ENCODE measurements at places on chromosomes 16 and 17.

DNA sequence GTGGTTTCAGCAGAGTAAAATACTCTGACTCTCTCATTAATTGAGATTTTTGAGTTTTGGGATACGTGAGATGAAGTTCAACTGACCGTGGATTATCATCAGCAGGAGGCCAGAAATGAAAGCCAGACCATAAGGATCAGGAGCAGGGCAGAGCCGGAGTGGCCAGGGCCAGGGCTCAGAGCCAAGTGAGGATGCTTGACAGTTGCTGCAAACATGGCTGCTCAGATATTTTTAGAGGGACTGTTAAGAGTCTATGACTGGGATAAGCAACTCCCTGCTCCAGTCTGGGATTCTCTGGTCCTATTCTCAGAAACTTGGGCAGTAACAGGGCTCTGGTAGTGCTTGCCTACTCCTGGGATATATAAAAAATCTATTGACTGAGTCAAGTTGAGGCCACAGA lies 17.6 kb upstream of the CDH13 start:
- no peak for DNase-seq

DNA sequence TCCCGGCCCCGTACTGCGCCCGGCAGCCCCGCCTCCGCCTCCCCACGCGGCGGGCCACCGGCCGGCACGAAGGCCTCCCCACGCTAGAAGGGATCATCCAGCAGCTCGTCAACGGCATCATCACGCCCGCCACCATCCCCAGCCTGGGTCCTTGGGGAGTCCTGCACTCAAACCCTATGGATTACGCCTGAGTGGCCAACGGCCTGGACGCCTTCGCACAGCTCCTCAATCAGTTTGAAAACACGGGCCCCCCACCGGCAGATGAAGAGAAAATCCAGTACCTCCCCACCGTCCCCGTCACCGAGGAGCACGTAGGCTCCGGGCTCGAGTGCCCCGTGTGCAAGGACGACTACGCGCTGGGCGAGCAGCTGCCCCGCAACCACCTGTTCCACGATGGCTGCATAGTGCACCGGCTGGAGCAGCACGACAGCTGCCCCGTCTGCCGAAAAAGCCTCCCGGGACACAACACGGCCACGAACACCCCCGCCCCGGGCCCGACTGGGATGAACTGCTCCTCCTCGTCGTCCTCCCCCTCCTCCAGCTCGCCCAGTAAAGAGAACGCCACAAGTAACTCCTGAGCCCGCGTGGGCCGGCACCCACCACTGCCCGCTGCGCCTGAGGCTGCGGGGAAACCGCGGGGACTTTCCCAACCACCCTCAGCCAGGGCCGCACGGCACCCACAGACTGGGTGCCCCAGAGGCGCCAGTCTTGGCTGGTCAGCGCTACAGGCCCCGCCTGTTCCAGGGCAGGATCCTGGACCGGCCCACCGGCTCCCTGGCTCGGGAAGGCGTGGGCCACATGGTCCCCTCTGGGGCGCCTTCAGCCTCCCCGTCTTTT lies 39.0 kb upstream of the AKAP1 start:
- no peak for DNase-seq

GRCh38 chr16:56888806-56889205 lies 23.8 kb downstream of the SLC12A3 start:
- DNase-seq = no peak

GRCh38 chr16:65619606-65620005 lies 497.7 kb upstream of the CDH11 start:
- no peak for DNase-seq

DNA sequence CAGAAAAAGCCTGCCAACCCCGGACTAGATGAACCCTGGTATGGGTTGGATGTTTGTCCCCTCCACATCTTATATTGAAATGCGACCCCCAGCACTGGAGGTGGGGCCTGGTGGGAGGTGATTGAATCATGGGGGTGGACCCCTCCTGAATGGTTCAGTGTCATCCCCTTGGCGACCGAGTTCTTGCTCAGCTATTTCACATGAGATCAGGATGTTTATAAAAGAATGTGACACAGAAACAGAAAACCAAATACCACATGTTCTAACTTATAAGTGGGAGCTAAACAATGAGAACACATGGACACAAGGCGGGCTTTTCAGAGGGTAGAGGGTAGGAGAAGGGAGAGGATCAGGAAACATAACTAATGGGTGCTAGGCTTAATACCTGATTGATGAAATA lies 576.0 kb upstream of the HSBP1 start:
- DNase-seq = no peak

- no peak for DNase-seq
These were observed 146.7 kb upstream of the SHISA6 start for GRCh38 chr17:11094331-11094730.

- DNase-seq = peak; percentile 25
These were observed 3.4 kb upstream of the HP start for GRCh38 chr16:72050769-72051464.

- peak; percentile 92 for DNase-seq
These were observed at the start of gene BPTF for GRCh38 chr17:67824735-67825626. Gene BPTF (plus strand): TSS chr17:67825503. CDS start chr17:67825725, 222 bp downstream.

- no peak for DNase-seq
These were observed 141.9 kb upstream of the SDK2 start for GRCh38 chr17:73785958-73786743.

- no peak for DNase-seq
These were observed 19.7 kb downstream of the MAP2K6 start for GRCh38 chr17:69434164-69434579.

- DNase-seq = no peak
These were observed 42.3 kb downstream of the RNF112 start for GRCh38 chr17:19453296-19453695.

- no peak for DNase-seq
These were observed 95.8 kb downstream of the IRF8 start for GRCh38 chr16:85994492-85995490.

DNA sequence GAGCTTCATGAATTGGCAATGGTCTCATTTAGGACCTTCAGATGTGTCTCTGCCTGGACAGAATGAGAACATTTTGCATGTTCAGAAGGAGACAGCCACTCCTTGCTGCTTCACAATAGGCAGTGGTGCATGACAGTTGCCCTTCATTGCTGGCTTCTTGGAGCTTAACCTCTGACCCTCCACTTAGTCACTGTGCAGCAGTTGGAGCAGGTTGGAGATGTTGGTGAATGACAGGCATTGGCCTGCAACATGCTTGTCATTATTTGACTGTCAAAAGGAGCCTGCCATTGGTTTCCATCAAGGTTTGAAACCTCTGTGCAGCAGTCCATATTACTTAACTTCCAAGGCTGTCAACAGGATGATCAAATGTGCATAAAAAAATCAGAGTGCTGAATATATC lies 22.7 kb downstream of the FTO start:
- DNase-seq = no peak

GRCh38 chr17:72120642-72121163 lies at the start of gene SOX9:
Gene SOX9 (plus strand): TSS chr17:72121020. CDS start chr17:72121392, 372 bp downstream.
- DNase-seq = peak; percentile 97

DNA sequence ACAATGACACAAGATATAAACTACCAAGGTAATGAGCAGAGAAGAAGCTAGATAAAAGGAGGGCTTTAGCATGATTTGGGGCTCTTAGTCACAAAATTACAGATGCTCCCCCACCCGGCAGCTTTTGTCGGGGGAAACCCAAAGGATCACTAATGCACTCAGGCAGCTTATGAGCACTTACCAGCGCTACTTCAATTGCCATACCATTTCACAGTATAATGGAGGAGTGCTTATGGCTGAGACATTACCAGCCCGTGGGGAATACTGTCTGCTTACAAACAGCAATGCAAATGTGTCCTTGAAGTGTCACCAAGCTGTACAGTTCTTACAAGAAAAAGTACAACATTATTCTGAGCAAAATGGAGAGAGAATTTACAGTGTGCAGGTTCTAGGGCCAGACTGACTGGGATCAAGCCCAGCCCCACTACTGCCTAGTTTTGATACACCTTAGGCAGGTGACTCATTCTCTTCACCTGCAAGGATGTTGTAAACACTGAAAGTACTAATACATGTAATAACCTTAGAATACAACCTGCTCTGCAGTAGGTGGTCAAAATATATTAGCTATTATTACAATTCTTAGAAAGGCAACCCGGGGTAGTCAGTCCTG lies 16.3 kb downstream of the ANKFY1 start:
- DNase-seq = no peak

- DNase-seq = no peak
These were observed 41.3 kb downstream of the ERCC4 start for GRCh38 chr16:13961099-13961811.

DNA sequence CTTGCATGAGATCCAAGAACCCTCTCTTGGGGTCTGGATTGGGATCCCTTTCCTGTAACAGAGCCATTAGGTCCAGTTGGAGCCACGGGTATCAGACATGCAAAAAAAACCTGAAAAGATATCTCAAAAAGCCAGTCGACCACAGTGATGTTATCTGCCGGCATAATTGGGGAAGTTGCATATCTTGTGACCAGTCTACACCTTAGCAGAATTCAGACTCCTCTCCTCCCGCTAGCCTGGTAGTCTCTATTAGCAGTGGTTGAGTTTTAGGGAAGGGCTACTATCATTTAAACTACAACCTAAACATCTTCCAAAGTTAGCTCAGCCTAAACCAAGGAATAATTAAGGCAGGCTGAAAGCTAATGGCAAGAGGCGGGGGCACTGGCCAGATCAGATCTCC lies 16.2 kb upstream of the PSMD7 start:
- DNase-seq = no peak

DNA sequence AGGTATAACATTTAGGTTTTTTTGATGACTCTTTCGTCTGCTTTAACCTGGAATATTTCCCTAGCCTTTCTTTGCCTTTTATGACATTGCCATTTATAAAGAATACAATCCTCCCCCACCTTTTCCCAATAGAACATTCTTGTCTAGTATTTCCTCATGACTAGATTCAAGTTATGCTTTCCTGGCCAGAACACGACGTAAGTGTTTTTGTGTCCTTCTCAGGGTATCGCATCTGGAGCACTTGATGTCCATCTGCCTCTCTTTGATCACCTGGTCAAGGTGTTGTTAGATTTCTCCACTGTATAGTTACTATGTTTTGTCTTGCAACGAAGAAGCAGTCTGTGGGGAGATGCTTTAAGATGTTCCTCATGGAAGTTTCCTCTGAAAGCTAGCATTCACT lies 87.4 kb downstream of the MSI2 start:
- no peak for DNase-seq

DNA sequence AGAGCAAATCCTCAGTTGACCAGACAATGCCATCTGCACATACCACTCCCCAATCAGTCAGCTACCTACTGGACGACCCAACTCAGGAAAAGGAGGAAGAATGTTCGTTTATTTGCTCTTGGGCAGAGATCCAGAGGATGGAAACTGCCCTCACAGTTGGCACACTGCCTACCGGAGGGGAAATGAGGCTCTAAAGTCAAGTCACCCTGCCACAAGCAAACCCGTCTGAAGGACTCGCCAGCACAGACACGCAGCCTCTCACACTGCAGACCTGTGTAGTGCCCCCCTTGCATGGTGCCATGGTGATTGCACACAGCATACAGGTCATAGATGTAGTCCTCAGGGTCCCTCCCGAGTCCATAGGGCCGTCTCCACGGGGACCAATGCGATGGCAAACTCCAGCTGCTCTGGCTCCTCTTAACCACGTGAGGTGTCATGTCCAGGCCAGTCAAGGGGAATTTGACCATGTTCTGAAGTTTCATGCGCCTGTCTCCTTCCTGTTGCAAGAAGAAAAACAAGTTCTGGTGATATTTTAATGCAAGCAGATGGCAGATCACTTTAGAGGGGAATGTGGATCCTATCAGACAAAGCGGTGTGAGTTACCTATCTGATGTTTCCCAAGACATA lies 69.5 kb downstream of the USP31 start:
- no peak for DNase-seq

DNA sequence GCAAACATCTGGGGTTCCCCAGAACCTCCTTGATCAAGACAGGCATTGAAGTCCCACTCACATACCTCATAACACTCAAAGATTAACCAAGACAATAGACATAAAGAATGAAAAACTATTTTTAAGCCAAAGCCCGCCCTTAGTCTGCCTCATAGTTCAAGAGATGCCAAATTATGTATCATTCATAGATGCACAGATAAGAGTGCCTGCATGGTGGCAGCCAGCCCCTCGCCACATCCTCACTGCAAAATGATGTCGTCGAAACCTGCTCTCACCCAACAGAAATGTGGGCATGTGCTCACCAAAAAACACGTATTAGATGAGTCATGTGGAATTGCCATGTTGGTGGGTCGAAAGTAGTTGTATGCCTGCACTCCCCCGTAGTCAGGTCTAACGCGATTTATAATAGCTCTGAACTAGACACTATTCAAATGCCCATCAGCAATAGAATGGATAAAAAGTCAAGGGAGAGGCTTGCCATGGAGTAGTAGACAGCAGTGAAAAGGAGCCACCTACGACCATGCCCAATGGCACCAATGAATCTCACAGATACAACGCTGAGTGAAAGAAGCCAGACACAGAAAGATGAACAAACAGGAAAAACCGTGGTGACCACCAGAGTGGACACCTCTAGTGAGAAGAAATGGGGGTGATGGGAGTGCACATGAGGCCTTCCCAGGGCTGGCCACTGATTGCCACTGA lies 64.8 kb downstream of the C16orf95 start:
- DNase-seq = no peak
